Activated T-cell treated with anti-CD3 and anti-CD28 coated beads for 24 hours (primary cell): ENCODE measurements at places on chromosomes 2 and 18.

DNA sequence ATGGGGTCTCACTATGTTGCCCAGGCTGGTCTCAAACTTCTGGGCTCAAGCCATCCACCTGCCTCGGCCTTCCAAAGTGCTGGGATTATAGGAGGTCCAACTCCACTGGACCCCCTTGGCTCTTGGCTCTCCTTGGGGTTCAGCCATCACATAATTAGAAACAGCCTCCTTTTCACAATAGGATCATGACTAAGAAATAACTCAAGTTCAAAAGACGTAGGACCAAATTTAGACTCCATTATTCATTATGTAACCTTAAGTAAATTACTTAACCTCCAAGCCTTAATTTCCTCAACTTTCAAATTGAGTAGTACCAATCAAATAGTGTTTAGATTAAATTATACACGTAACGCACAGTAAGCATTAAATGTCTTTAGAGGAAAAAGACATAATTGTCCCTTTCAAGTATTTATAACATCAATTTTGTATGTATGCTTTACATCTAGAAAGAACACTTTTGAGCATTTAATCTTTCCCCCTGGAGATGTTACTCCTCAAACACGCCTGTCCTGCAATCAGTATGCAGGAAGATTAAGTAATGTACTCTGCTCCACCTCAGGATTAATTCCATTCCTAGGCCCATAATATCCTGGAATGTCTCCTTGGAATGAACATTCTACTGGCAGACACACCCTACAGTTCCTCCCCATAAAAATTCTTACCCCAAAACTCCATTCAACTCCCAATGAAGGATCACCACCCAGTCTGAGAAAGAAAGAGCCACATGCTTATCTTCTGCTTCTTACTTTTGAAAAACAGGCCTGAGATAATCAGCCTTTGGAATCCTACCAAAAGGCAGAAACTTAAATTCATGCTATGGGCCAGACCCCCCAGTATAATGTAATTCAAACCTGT is 49.1 kb downstream of the COBLL1 start:
- DNase-seq: no peak

DNA sequence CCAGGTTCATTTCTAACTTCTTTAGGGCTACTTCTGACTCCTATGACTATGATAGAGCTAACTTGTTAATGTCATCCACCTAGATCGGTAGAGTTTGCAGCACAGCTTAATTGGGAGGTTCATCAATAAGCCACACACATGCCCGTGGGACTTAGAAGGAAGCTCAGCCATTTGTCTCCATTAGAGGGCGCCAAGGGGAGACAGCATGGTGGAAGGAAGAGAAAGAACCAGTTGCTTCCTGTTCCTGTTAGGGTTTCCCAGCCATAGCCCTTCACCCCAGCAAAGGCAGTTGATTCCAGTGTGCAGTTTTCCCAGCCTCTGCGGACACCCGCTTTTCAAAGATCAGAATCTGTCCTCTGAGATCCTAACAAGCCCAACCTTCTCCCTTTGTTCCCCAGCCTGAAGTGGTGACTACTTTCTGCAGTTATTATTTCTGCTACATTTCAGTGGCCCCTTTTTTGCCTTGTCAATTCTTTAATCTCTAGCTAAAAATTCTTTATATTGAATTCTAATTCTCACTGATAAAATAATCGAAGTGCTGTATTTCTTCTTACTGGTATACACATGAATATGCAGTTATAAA is 30.3 kb downstream of the MAIP1 start:
- DNase-seq: peak; percentile 43

GRCh38 chr2:165902934-165903333 is 50.6 kb downstream of the TTC21B start:
- no peak for DNase-seq

- DNase-seq: no peak
Measured at GRCh38 chr2:10716581-10716980, 4.8 kb upstream of the ATP6V1C2 start.
